AG04449 (cell line): ENCODE measurements at places on chromosomes 5 and 9.

DNA sequence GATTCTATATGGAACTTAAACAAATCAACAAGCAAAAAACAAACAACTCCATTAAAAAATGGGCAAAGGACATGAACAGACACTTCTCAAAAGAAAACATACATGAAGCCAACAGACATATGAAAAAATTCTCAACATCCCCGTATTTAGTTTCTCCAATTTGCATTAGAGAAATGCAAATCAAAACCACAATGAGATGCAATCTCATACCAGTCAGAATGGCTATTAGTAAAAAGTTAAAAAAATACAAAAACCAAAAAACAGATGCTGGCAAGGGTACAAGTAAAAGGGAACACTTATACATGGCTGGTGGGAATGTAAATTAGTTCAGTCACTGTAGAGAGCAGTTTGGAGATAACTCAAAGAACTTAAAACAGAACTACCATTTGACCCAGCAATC is 342.1 kb upstream of the NUDT12 start:
- DNase-seq, result no peak

DNA sequence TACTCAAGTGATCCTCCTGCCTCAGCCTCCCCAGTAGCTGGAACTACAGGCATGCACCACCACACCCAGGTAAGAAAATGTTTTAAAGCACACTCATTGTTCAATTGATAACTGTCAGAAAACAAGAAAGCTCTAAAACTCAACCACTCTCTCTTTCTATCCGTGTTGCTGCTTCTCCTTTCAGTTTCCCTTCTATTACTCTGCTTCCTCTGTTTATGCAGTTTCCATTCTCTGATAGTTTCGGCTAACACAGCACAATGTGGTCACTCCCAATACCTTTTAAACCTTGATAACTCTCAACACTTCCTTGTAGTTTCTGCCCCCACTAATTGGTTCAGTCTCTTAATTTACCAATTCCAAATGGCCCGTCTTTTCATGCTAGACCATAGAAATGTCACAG is 59.2 kb upstream of the NR4A3 start:
- no peak for DNase-seq

DNA sequence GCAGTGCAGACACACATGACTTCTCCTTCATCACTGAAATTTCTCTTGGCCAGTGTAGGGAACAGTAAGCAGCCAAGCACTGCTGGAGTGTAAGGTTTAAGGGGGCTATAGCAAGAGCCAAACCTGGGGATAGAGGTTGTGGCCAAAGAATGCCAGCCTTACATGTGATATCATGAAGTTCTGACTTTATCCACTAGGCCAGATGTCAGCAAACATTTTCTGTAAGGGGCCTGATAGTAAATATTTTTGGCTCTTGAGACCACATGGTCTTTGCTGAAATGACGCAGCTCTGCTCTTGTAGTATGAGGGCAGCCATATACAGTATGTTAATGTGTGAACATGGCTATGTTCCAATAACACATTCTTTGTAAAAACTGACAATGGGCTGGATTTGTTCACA is 29.7 kb upstream of the FYB1 start:
- DNase-seq, result no peak

GRCh38 chr5:177146891-177147638 is 13.5 kb downstream of the NSD1 start:
- no peak for DNase-seq

GRCh38 chr5:181265092-181265671 is 4.2 kb upstream of the TRIM52 start:
- no peak for DNase-seq

DNA sequence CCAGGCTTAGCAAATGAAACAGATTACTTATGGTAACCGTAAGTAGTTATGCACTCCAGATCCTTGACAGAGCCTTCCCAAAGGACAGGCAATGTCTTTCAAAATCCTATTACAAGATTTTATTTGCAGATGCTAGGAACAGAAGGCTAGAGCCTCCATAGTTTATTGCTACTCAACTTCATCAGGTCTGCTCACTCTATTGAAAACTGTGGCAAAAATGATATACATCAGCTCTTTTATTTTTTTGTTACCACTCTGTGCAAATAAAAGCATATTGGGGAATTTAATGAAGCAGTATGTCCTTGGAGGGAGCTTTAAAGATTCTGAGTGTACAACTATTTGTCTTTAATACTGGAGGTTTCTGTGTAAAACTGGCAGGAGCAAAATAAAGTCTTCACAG is 46.5 kb downstream of the SLC44A1 start:
- DNase-seq, result no peak

DNA sequence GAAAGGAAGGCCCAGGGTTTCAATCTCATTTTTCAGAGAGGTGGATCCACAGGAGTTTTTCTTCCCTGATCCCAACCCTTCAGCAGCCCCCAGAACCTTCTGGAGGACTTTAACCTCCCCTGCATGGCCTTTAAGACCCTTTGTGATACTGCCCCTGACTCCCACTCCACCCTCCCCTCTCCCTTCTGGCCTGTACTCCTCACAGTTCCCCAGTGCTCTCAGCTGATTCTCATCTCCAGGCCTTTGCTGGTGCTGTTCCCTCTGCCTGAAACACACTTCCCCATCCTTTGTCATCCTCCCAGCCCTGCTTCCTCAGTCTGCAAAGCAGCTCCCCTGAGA is 18.5 kb downstream of the NEURL1B start:
- DNase-seq, result no peak

- no peak for DNase-seq
Measured at GRCh38 chr5:126741361-126741760, 35.6 kb upstream of the LMNB1 start.

- DNase-seq, result no peak
Measured at GRCh38 chr9:116360989-116361388, 207.4 kb downstream of the PAPPA start.

DNA sequence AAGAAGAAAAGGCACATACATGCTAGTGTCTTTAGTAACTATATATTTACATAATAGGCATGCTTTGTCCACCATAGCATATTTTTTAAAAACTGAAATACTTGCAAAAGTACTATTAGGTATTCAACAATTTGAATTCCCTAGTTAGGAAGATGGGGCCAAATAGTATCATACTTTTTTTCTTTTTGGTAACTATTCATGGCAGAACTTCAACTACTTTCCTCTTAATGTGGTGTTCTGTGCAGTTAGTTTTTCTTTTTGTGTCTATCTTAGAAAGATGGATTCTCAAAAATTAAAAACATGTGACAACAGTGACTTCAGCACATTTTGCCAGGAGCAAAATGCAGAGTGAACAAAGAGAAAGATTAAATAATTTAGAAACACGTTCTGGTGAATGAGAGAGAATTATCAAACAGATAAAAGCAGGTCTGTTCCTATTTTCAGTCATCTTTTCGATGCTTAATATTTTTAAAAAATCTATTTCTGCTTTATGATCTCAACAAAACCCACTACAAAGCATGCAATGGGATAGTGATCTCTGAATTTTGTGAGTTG is 341.1 kb downstream of the ARL15 start:
- DNase-seq, result no peak

DNA sequence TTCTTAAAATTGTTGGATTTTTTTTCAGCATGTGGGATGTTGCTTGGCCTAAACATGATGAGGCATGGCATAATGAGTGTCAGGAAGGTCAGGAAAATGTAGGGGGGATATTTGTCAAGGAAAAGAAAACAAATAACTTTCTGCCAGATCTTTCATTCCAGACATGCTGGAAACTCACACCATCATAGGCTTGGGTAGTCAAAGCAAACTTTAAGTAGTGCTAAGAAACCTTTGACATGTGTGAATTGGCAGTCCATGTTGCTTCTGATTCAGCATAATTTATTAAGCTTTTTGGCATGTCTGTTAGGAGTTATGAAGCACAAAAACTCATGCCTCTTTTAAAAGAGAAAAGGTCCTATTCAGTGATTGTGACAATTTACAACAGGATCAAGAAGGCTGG is 61.3 kb upstream of the MTAP start:
- DNase-seq, result no peak

- no peak for DNase-seq
Measured at GRCh38 chr9:78032730-78033457, 1.3 kb upstream of the GNAQ start.

DNA sequence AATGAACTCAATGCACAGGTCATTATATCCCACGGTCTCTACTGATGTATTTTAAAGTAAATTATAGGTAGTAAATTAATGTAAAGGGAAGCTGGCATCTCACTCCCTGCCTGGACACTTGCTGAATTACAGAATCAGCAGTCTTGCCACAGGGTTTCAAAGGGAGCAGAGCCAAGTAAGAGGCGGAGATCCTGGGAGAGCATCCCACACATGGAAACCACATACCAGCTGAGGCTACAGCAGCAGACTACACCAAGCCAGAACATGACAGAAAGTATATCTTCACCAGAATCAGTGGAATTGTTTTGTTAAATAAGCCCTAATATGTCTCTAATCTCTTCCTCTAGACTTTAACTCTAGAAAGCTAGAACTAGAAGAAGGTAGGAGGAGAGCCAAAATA is 1689.2 kb upstream of the WWC1 start:
- no peak for DNase-seq

DNA sequence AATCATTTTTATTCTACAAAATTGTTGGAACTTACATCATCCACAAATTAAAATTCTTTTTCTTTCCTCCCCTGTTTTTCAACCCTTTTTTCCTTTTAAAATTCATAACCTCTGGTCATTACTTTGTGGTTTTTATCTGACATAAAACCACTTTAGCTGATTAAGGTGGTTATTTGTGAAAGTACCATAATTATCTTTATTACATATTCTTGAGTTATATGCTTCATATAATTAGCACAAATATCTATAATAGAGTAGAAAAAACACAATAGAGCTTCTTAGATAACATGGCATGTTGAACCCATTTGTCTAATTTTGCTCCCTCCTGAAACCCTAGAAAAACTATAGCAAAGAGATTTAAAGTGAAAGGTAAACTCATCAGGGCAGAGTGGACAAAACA is 22.9 kb upstream of the PPIC start:
- DNase-seq, result no peak

DNA sequence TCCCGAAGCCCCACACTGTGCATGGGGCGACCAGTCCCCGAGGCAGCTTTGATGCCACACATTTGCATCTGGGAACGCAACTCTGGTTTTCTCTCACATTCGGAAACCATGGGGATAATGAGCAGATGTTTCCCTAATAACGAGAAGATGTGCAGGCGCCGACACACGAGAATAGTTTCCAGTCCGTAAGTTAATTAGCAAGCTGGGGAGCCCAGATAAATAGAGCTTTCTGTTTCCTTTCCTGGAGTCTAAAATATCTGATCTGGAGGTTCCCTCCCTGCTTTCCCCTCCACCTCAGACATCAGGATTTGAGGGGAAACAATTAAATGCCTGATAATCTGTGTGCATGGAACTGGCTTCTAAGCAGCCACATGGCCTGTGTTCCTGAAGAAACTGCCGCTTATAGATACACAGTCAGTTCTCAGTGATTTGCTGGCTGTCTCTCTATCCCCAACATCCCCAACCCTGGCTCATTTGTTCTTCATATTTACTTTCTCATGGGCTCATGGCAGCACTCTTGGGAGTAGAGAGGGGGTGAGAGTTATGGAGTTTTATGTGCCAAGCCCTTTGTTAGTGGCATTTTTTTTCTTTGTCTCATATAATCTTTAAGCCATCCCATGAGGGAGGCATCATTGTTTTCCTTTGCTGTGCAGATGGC is 62.8 kb downstream of the PDZD2 start:
- DNase-seq, result no peak

DNA sequence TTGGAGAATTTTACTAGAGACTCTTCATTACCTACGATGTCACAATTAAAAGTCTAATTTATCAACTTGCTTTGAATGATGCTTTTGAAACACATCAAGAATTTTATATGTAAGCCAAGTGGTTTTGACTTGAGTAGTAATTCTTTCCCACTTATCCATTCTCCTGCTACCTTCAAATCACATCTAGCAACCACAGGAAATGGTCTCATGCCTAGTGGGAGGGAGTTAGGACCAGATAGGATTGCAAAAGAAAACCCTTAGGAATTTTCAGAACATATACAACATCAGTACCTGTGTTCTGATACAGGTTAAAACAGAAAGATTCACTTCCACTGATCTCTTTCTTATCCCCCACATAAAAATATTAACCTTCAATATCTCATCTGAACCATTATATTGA is 260.4 kb downstream of the CWC27 start:
- no peak for DNase-seq

DNA sequence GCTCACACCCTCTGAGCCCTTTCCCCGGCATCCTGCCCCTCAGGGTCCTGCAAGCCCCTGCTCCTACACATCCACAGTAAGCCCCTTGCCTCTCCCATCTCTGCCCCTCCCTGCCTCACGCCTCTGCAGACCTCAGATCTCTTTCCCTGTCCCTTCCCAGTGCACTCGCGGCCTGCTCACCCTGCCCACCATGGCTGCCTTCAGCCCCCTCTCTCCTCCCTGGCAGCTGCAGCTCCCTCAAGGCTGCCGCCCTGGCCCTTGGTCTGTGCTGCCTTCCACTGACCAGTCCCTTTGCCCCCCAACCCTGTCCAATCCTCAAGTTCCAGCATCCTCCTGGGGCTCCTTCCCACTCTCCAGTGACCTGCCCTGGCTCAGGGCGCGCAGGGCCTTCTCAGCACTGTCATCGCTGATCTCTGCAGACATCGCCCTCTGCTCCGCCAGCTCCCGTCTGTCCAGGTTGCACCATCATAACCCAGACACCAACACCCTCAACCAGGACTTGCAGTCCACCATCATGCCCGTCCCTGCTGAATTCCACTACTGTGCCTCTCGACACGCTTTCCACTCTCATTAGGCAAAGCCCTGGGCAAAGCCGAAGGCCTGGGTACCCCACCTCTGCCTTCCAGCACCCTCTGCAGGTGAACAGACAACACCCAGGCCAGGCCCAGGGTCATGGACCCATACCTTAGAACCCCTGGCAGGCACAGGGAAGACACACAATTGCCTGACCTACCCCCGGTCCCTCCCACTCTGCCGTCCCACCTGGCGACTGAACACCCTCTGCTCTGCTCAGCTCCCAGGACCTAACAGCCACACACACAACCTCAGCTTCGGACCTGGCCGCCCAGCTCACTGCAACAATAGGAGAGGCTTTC is 97.8 kb upstream of the RUFY1 start:
- no peak for DNase-seq

DNA sequence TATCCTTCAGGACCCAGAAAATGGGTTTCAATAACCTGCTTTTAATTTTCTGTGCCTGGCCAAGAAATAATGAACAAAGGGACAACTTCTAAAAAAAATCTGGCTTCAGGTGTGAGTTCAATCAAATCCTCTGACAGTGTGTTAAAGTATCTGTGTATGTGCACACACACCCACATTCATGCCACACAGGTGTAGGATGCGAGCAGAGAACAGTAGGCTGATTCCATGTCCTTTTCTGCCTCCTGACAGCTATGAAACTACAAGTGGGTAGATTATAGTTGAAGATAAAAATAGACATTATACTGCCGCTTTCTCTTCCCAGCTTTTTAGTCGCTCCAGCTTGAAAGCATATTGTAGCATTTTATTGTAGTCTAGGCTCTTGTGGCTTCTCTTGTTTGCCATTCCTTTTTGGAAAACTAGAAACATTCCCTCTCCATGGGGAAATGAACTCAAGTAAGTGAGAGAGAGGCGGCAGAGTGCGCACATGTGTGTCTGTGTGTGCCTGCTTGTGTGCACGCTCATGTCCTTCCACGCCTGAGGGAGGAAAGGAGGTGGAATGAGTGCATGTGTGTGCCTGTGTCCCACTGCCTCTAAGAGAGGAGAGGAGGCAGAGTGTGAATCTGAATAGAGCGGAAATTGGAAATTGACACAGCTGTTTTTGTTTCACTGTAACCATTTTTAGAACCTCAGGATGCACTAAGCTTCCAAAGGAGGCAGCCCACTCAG is 273.0 kb downstream of the ELAVL2 start:
- DNase-seq, result no peak

GRCh38 chr5:75536694-75537360 is 25.1 kb downstream of the POLK start:
- DNase-seq, result no peak
